ENCODE measurements at places on chromosomes 13 and 19.

GRCh38 chr13:49026851-49027250 lies 51.1 kb downstream of the FNDC3A start:
- no peak for DNase-seq

DNA sequence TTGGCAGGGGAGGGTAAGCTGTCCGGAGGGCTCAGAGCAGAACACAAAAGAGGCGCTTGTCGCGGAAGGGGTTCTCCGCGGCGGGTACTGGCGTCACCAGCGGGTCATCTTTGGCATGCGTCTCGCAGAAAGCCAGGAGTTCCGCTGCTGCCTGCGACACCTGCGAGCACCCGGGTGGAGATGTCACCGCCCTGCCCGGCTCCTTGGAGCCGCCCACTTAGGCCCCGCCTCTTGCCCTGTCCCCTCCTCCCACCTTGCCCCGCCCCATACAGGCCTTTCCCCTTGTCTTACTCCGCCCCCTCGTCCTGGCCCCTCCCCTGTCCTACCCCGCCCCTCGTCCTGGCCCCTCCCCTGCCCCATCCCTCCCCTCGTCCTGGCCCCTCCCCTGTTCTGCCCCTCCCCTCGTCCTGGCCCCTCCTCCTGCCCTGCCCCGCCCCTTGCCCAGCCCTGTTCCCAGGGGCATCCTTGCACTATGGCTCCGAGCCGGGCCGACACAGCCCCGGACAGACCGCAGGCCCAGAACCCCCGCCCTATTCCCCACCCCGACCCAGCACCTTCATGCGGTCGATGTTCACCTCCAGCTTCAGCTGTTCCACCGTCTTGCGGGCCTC lies 1.9 kb downstream of the GNG8 start:
- peak; percentile 97 for DNase-seq

DNA sequence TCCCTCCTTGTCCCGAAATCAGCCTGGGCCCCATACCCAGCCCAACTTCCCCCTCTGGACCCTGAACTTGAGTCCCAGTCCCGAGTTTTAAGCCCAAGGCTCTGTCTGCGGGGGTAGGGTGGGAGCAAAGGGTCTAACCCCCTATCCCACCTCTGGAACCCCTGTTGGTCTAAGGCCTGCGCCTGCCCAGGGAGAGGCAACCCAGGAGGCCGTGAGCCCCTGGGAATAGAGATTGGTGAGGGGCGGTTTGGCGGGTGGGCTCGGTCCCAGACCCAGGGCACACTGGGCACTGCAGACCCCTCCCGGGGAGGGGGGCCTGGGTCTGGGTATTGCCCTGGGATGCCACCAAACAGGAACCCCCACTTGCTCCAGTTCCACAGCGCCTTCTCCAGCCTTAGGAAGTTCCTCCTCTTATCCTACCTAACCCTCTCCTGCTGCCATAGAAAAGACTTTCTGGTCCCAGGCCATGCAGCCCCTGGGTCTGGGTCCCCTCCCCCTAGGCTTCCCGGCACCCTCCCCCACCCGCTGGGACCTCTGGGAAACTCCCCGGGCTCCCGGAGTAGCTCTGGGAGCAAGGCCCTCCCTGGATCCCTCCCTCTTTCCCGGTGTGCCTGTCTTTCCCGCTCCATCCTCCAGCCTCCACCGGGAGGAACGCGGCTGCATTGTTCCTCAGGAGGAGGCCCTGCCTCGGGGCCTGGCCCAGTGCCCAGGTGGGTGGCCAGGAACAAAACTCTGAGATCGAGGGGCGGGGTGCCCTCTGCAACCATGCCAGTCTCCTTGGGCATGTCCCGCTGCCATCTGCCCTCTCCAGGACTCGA lies 33.6 kb upstream of the NANOS3 start:
- DNase-seq, result peak; percentile 42

DNA sequence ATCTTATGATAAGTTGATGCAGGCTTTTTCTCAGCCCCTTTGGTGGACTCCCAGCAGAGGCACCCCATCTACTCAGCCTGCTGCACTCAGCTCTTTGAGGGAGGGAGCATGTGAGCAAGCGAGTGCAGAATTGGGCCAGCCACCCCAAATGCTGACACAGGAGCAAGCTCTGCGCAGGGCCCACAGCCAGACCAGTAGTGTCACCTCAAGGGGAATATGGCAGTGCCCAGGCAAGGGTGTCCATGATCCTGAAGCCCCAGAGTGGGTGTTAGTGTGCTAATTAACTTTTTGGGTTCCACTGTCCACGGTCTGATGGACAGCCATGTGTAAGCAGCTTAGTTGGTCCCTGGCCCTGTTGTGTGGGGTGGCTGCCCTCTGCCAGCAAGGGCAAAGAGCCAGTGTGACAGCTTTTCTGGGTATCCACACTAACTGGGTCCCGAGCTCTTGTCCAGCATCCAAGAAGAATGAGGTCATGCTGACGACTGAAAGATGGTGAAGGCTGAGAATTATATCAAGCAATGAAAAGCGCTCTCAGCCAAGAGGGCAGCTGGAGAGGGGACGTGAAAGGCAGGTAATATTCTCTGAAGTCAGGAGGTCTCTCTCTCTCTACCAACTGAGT lies 898.3 kb upstream of the PCDH9 start:
- no peak for DNase-seq

DNA sequence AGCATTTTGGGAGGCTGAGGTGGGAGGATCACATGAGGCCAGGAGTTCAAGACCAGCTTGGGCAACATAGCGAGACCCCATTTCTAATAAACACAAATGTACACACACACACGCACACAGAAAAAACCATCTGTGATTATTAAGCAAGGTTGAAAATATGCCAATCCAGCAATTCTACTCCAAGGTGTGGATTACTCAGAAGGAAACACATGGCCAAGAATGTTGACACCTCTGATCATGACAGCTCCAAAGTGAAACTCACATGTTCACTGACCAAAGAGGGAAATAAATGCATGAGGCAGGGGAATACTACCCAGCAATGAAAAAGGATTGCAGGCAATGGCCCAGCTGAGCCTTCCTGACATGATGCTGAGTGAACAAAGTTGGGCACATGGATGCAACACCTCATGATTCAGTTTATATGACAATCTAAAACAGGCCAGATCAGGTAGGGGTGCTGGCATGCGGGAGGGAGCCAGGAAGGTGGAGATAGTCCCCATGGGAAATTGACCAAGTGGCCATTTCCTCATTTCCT lies 4.4 kb downstream of the DOCK6 start:
- no peak for DNase-seq

- DNase-seq, result no peak
These were observed at the start of gene CEACAM1 for GRCh38 chr19:42528354-42529247. CEACAM1 (minus strand) TSS chr19:42528481; CDS start chr19:42528374, 107 bp downstream.

All from iPS-NIHi11 (cell line).